ENCODE measurements at places on chromosomes 3 and 15. TPM values are rescaled to one million over a fixed set of nuclear protein-coding genes. Genes with fewer than 3 reads are reported as not detected.

The NME9 gene
- total RNA-seq: not detected

The RTP3 gene
- not detected for total RNA-seq

The GXYLT2 gene
- 1.5 TPM for total RNA-seq

The KLHL40 gene
- total RNA-seq: not detected

The CHL1 gene
- total RNA-seq: 1.9 TPM

The ASB14 gene
- total RNA-seq: not detected

The IQCH gene
- total RNA-seq: 0.96 TPM

GRCh38 chr3:153311541-153311940 is 149.5 kb downstream of the RAP2B start:
- no peaks in the 10 kb centered on the region for H3K4me1 ChIP-seq
- no peak overlapping the region for H3K4me3 ChIP-seq
- no peaks in the 10 kb centered on the region for H3K27me3 ChIP-seq
- H3K27ac ChIP-seq: no peak overlapping the region

- H3K27me3 ChIP-seq: no peaks in the 10 kb centered on the region
- no peak overlapping the region for H3K27ac ChIP-seq
- H3K4me1 ChIP-seq: no peaks in the 10 kb centered on the region
- peaks cover 9% of the 10 kb centered on the region for H3K36me3 ChIP-seq
Measured at GRCh38 chr15:41024131-41024530, 70.9 kb downstream of the CHAC1 start.

- peaks cover 13% of the 10 kb centered on the region for H3K36me3 ChIP-seq
- H3K27me3 ChIP-seq: no peaks in the 10 kb centered on the region
- no peak overlapping the region for H3K4me3 ChIP-seq
- H3K27ac ChIP-seq: no peak overlapping the region
- DNase-seq: no peak
Measured at GRCh38 chr15:93029836-93030429, 59.1 kb downstream of the RGMA start.

DNA sequence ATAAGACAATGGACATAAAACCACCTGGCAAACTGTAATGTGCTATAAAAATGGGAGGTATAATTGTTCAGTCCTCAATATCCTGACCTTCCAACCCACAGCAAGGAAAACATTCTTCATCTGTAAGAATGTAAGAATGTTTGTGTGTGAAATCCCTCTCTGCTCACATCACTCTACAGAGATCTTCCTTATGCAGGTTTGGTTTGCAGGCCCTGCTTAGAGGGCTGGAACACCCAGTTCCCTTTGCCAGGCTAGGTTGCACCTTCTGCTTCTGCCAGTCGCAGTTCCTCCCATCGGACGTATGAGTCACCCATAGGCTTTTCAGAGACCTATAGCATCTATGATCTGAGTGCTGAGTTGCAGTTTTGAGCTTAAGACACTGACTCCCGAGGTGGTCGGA is 24.1 kb upstream of the MINAR1 start:
- DNase-seq: no peak
- no peaks in the 10 kb centered on the region for H3K4me1 ChIP-seq
- H3K36me3 ChIP-seq: no peaks in the 10 kb centered on the region
- H3K4me3 ChIP-seq: no peak overlapping the region
- H3K27me3 ChIP-seq: no peaks in the 10 kb centered on the region

GRCh38 chr3:38348903-38349302 is 2.3 kb downstream of the XYLB start:
- H3K36me3 ChIP-seq: no peaks in the 10 kb centered on the region
- no peaks in the 10 kb centered on the region for H3K4me1 ChIP-seq
- DNase-seq: no peak
- no peaks in the 10 kb centered on the region for H3K27me3 ChIP-seq
- no peak overlapping the region for H3K27ac ChIP-seq

DNA sequence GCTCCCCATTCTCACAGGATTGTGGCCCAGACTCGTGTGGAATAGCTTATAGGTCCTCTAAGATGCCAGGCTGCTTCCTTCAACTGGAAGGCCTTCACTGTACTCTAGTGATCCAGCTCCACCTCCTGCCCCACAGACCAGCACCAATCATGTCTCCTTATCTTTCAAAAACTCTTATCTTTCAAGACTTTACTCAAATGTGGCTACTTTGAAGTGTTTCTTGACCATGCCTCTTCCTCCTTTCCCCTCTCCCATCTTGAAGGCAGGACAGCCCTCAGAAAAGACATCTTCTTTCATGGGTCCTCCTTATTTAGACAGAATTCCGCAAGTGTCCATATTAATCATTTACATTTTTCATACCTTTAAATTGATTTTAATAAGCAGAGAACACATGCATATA is 142.3 kb downstream of the CHST2 start:
- H3K36me3 ChIP-seq: no peaks in the 10 kb centered on the region
- H3K27ac ChIP-seq: no peak overlapping the region
- peaks cover 7% of the 10 kb centered on the region for H3K4me1 ChIP-seq
- no peaks in the 10 kb centered on the region for H3K27me3 ChIP-seq

GRCh38 chr15:71203586-71204474 is 88.6 kb downstream of the THSD4 start:
- H3K4me3 ChIP-seq: no peak overlapping the region
- no peaks in the 10 kb centered on the region for H3K4me1 ChIP-seq
- no peak overlapping the region for H3K27ac ChIP-seq

DNA sequence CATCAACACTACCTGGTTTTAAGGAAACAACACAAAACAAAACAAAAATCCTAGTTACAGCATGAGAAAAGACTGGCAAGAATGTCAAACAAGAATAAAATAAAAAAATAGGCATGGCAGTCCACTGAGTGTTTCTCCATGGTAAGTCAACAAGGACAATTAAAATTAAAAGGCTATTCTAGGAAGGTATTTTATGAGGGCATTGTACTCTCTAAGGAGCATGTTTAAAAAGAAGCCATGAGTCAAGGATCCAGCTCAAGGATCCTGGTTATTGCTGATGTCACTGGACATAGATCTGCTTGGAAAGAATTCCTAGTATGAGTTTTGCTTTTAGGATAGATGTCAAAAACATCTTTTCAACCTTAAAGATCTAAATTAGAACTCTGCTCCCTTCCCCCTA is 106.7 kb downstream of the MYO5A start:
- no peaks in the 10 kb centered on the region for H3K27me3 ChIP-seq
- DNase-seq: no peak
- no peak overlapping the region for H3K27ac ChIP-seq
- H3K4me1 ChIP-seq: no peaks in the 10 kb centered on the region

DNA sequence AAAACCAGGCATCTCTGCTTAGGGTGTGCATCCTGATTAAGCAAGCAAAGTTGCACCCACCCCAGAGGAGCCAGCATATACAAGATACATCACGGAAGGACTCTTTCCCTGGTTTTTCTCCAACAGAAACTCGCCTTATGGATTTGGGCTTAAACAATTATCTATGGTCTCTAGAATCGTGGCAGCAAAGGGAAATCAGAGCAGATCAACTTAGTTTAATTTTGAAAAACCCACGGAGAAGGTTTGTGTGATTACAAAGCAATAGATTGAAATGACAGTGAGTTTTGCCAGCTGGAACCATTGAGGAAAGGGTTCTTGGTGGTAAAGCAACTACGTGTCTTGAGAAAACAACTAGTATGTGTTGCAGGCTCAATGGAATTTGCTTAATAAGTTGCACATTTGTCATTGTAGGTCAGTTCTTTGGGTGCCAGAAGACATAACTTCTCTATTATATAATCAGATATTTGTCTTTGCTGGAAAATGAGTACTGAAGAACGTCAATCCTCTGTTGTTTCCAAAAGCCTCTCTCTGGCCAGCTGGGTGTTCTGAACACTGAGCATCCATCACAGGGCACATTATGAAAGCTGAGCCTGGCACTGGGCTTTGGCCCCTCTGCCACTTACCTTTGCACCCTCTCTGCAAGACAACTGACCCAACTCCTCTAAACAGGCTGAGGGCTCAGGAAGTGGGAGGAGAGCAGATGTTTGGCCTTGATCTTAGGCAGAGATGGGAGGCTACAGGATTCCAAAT is 75.7 kb upstream of the FBN1 start:
- no peak overlapping the region for H3K4me3 ChIP-seq
- H3K36me3 ChIP-seq: no peaks in the 10 kb centered on the region
- no peaks in the 10 kb centered on the region for H3K27me3 ChIP-seq
- no peaks in the 10 kb centered on the region for H3K4me1 ChIP-seq
- H3K27ac ChIP-seq: no peak overlapping the region
- DNase-seq: no peak

DNA sequence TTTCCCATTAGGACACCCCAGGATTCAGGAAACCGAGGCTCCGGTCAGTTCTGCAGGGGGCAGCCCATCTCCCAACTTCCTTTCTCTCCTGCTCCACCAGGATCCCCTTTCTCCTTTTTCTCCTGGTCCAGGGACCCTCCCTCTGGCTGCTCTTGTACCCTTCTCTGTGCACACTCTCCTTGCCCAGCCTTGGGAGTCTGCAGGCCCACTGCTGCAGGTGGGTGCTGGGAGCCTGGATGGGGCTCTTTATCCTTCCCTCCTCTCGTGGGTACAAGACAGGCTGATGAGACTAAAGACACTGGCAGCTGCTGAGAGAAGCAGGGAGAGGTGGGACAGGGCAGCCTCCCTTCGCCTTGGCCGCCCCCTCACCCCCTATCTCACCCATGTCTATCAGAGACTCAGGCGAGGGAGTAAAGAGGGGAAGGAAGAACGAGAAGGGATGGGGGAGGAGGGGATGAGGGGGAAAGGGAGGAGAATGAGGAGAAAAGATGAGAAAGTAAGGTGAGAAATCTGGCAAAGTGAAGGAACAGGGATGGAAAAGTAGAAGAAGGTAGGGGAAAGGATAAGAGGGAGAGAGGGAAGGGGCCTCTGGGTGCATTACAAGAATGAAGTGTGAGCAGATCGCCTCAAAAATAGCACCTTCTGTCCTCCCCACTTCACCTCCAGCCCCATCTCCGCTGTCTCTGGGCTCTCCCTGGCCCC is 45.2 kb downstream of the ITGA11 start:
- no peak overlapping the region for H3K27ac ChIP-seq
- no peak for DNase-seq
- no peak overlapping the region for H3K4me3 ChIP-seq
- H3K27me3 ChIP-seq: no peaks in the 10 kb centered on the region

- no peak overlapping the region for H3K27ac ChIP-seq
- no peaks in the 10 kb centered on the region for H3K4me1 ChIP-seq
- H3K36me3 ChIP-seq: no peaks in the 10 kb centered on the region
- H3K4me3 ChIP-seq: no peak overlapping the region
- no peak for DNase-seq
Measured at GRCh38 chr3:95899911-95900310, 914.5 kb upstream of the EPHA6 start.

DNA sequence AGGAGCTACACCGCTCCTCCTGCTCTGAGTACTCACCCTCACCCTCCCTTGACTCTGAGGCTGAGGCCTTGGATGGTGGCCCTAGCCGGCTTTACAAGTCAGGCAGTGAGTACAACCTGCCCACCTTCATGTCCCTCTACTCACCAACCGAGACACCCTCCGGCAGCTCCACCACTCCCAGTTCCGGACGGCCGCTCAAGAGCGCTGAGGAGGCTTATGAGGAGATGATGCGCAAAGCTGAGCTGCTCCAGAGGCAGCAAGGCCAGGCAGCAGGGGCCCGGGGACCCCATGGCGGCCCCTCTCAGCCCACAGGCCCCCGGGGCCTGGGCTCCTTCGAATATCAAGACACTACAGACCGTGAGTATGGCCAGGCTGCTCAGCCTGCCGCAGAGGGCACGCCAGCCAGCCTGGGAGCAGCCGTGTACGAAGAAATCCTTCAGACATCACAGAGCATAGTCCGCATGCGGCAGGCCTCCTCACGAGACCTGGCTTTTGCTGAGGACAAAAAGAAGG is 21.2 kb upstream of the APEH start:
- H3K27ac ChIP-seq: no peak overlapping the region
- H3K36me3 ChIP-seq: no peaks in the 10 kb centered on the region
- no peaks in the 10 kb centered on the region for H3K27me3 ChIP-seq
- H3K4me1 ChIP-seq: peaks cover 12% of the 10 kb centered on the region

DNA sequence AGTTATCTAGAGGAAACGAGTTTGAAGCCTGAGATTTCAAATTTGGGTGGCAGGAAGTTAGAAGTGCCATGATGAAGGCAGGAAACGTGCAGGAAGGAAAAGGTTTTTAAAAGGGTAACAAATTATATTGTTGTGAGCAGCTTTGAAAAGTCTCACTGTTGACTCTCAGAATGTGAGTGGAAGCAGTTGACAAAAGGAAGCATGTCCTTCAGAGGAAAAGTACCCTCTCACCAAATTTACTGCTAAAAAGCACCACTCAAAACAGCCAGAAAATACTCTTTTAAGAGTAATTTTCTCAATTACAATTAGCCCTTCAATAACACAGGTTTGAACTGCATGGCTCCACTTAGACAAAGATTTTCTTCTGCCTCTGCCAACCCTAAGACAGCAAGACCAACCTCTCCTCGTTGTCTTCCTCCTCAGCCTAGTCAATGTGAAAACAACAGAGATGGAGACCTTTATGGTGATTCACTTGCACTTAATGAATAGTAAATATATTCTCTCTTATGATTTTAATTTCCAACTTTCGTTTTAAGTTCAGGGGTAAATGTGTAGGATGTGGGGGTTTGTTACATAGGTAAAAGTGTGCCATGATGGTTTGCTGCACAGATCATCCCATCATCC is 117.1 kb upstream of the LIPC start:
- no peaks in the 10 kb centered on the region for H3K27me3 ChIP-seq
- H3K27ac ChIP-seq: no peak overlapping the region
- no peak overlapping the region for H3K4me3 ChIP-seq
- DNase-seq: no peak

- H3K4me1 ChIP-seq: no peaks in the 10 kb centered on the region
- no peaks in the 10 kb centered on the region for H3K27me3 ChIP-seq
- no peaks in the 10 kb centered on the region for H3K36me3 ChIP-seq
- H3K4me3 ChIP-seq: no peak overlapping the region
- no peak for DNase-seq
Measured at GRCh38 chr15:41161336-41161735, 45.3 kb upstream of the INO80 start.

DNA sequence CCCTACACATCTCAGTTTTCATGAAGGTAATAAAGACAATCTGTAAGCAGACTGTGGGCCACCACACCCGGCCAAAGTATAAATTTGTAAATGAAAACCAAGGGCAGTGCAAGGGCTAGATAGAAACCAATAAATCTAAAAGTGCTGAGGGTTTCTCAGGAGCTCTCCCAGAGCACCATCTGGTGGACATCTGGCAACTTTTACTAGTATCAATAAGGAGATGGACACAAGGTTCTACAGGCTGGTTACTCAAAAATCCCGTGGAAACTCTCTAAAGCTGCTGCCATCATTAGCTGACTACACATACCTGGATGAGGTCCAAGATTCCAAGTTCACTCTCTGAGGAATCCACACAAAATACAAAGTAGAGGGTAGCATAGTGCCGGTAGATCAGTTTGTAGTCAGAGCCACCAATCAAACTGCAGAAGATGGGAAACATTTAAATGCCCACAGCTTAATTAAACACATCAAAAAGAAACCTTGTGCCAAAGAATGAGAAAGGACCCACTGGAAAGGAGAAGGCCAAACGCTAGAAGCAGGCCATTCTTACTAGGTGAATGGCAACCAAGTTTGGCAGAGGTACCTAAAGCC is 5.5 kb downstream of the AP3S2 start:
- no peak overlapping the region for H3K27ac ChIP-seq
- no peak for DNase-seq
- peaks cover 11% of the 10 kb centered on the region for H3K36me3 ChIP-seq
- no peak overlapping the region for H3K4me3 ChIP-seq
- no peaks in the 10 kb centered on the region for H3K27me3 ChIP-seq

- H3K27me3 ChIP-seq: no peaks in the 10 kb centered on the region
- H3K4me1 ChIP-seq: no peaks in the 10 kb centered on the region
- H3K36me3 ChIP-seq: no peaks in the 10 kb centered on the region
- H3K4me3 ChIP-seq: no peak overlapping the region
Measured at GRCh38 chr3:115254492-115255196, 107.6 kb upstream of the ZBTB20 start.
